ENCODE measurements at places on chromosomes 3 and 15.
A peak's percentile ranks its signal among the peaks of the same experiment; 100 is the strongest.

- no peak for DNase-seq
Observed at GRCh38 chr15:37149146-37149545, 48.8 kb upstream of the MEIS2 start.

GRCh38 chr15:37824717-37825382 is 109.6 kb upstream of the TMCO5A start:
- DNase-seq: peak; percentile 73

- no peak for DNase-seq
Observed at GRCh38 chr3:84974347-84974746, 15.6 kb downstream of the CADM2 start.

GRCh38 chr3:8757551-8758518 is 11.6 kb downstream of the OXTR start:
- DNase-seq: no peak

- DNase-seq: no peak
Observed at GRCh38 chr3:148162132-148162531, 535.6 kb upstream of the AGTR1 start.

DNA sequence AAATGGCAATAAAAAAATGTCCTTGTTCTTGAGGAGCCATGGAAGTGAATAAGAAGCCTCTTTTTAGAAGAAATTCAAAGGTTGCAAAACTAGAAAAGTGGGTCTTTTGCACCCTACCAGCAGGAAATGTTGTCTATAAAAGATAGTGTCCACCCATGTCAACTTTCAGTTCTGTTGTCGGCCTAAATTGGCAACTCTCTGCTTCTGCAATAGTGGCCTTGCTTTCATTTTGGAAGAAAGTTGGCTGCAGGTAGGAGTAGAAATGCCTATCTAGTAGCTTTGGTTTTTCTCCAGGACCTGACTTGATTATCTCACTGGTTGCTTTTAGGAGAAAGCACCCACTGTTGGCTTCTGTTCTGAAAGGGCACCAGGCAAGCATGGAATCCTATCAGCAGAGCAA is 85.4 kb downstream of the TMEM108 start:
- peak; percentile 27 for DNase-seq

DNA sequence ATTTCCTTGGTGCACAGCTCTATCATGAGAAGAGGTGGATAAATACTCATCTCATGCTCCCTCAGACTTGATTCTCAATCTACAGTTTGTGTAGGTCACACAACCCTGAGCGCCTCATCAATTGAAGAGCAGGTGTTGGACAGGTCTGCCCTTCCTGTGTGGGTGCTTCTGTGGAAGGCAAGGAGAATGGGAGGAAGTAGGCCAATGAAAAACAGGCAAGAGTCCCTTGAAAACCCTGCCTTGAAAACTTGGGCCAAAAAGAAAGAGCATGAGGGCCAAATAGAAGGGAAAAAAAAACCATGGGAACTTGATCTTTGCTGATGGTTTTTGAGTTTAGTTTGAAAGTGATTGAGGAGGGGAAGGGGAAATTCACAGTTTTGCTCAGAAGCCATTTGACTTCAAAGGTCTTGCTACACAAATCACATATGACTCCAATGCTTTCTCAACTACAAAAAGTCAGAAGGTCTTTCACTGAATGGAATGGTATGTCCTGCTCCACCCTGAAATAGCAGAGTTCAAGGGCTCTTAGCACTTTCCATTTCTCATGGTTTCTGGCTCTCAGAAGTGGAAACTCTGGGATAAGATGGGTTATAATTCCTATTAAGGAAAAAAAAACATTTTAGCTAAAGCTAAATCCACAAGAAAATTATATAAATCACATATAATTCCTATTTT is 37.2 kb upstream of the TM4SF1 start:
- DNase-seq: no peak
